ENCODE measurements at places on chromosomes 3 and 15. TPM values are rescaled to one million over a fixed set of nuclear protein-coding genes. Genes with fewer than 3 reads are reported as not detected.

The SMARCC1 gene
- 25.7 TPM for total RNA-seq

The MCTP2 gene
- 6.8 TPM for total RNA-seq

The GPR87 gene
- total RNA-seq = under 0.01 TPM

The USP4 gene
- 20.4 TPM for total RNA-seq

The RTP4 gene
- total RNA-seq = 5.2 TPM

The PLCL2 gene
- total RNA-seq = 10.7 TPM

The BUB1B gene
- total RNA-seq = 20.2 TPM

The ECE2 gene
- total RNA-seq = not detected

The SERPINI2 gene
- total RNA-seq = not detected

The ROPN1 gene
- total RNA-seq = not detected

The EXD1 gene
- total RNA-seq = under 0.01 TPM

The TPRG1 gene
- total RNA-seq = under 0.01 TPM

The FAM162A gene
- total RNA-seq = 4.0 TPM

The ECT2 gene
- total RNA-seq = 18.1 TPM

The TRIM71 gene
- under 0.01 TPM for total RNA-seq

The GCSAM gene
- not detected for total RNA-seq

The CA12 gene
- total RNA-seq = 0.38 TPM

The SMCO1 gene
- total RNA-seq = not detected

The OR5AC2 gene
- total RNA-seq = not detected

The LEO1 gene
- total RNA-seq = 19.9 TPM

The MESP2 gene
- not detected for total RNA-seq

The LSMEM2 gene
- total RNA-seq = not detected

The OIP5 gene
- 3.3 TPM for total RNA-seq

The IGF2BP2 gene
- 26.8 TPM for total RNA-seq

The ZNF80 gene
- not detected for total RNA-seq

The FES gene
- 52.5 TPM for total RNA-seq

The GABRR3 gene
- total RNA-seq = not detected

The BCL2A1 gene
- total RNA-seq = 0.13 TPM

The NEK10 gene
- 1.9 TPM for total RNA-seq

The MELTF gene
- total RNA-seq = 1.9 TPM

The VPS33B gene
- total RNA-seq = 11.3 TPM

The GABRA5 gene
- not detected for total RNA-seq

The ITIH4 gene
- total RNA-seq = 0.39 TPM

The COX5A gene
- 82.1 TPM for total RNA-seq

The SMAD6 gene
- 7.5 TPM for total RNA-seq

The MAPKBP1 gene
- 9.1 TPM for total RNA-seq

The TMCO5A gene
- not detected for total RNA-seq

The TTLL13 gene
- total RNA-seq = 0.13 TPM

The TGM4 gene
- 0.13 TPM for total RNA-seq

The ITGB5 gene
- total RNA-seq = 51.0 TPM

The ANKRD63 gene
- not detected for total RNA-seq

The DNAJA4 gene
- 0.90 TPM for total RNA-seq

The MDFIC2 gene
- total RNA-seq = not detected

The GABRB3 gene
- 0.13 TPM for total RNA-seq

The GOLGA6L10 gene
- under 0.01 TPM for total RNA-seq

The FOXL2NB gene
- not detected for total RNA-seq

The CHRNB4 gene
- not detected for total RNA-seq

The KIF15 gene
- 2.9 TPM for total RNA-seq

The ZPLD1 gene
- total RNA-seq = not detected

The TPM1 gene
- 165 TPM for total RNA-seq

The PCSK6 gene
- total RNA-seq = 42.7 TPM

The TICRR gene
- total RNA-seq = 2.7 TPM

The SI gene
- total RNA-seq = not detected

The CD200R1 gene
- not detected for total RNA-seq
